ENCODE measurements at places on chromosomes 3 and 15.

- DNase-seq = peak; percentile 21
Observed at GRCh38 chr3:58520403-58521335, 16.3 kb downstream of the ACOX2 start.

- DNase-seq = no peak
Observed at GRCh38 chr3:69871251-69871650, 128.3 kb upstream of the SAMMSON start.

DNA sequence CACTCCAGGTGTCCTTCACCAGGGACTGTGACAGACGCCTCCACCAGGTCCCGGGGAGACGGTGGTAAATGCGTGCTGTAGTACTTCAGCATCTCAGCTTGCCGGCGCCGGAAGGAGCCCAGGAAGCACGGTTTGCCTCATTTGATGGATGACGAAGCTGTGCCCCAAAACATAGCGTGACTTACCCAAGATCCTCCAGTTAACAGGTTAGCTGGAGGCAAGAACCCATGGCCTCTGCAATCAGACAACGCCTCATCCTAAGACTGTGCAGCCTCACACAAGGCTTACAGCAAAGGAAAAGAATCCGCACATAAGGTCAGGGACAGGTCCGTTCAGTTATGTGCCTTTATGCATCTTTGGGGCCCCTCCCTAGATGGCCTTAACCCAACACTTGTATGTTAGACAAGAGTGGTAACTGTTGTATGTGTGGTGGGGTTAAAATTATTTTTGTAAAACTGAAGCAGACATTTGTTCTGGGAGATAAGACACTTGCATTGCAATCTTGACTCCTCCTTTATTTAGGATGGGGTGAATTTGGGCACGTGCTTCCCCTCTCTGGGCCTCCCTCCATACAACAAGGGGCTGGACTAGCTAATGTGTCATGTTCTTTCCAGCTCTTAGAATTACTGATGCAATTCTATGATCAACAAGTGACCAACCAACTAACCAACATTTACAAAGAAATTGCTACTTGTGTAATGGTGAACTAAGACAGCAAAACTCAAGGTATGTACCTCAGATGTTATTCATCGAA, 39.4 kb downstream of the VGLL4 start:
- no peak for DNase-seq

GRCh38 chr3:81936817-81937216, 175.4 kb upstream of the GBE1 start:
- DNase-seq = peak; percentile 85

DNA sequence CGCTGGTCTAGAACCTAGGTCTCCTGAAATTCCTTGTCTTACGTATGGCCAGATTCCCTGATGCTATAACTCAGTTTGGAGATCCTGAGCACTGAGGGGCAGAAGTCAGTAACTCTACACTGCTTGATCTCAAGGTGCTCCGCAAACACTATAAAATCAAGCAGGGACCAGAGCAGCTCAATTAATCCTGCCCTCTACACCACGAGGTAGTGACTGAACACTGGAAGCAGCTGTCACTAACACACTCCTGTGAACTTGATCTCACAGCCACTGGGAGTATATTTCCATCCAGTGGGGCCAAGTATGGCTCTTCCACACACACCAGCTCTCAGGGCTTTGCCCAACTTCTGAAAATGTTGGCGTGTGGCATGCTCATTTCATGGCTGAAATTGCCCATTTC, 51.0 kb downstream of the EDEM1 start:
- no peak for DNase-seq

DNA sequence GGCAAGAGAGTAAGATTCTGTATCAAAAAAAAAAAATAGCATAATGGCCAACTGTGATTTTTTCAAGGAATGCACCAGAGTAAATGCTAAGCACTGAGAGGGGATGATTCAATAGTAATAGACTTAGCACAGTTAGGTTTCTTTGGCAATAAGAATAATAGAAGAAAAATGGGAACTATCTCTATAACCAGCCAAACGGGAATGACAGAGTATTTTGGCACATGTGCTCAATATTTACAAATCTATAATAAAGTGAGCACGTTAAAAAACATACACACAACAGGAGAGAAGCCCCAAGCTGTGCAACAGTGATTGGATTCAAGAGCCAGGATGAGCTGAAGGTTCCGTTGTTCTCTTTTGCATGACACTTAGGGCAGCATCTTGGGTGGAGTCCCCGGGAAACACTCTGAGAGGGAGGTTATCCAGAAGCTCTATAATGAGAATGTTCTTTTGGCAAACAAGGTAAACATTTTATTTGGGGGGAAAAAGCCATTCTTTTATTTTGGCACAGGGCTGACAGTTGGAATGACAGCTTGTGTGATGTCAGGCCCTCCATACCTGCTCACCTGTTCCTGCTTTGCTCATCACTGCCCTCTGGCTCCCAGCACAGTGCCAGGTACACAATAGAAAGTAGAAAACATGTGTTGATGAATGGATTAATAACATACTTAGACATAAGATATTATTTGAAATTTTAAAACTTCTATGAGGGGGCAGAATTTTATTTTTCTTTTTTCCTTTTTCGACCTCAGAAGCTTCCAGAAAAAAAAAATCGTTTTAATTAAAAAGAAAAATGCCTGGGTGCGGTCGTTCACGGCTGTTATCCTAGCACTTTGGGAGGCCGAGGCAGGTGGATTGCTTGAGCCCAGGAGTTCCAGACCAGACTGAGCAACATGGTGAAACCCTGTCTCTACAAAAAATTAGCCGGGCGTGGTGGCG, 44.0 kb upstream of the MUC4 start:
- no peak for DNase-seq

DNA sequence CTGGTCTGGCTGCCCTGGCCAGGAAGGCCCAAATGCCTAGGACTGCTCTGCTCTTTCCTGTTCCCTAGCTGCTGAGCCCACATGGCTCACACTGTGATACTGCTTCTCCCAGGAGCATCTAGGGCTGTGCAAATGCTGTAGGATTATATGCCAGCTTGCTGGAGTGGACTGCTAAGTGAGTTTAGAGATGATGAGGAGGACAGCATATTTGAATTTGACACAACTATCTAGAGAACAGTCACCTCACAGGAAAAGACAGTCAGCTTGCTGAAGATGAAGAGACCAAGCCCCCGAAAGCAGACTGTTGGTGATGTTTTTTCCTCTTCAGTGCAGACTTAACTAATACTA, 39.2 kb downstream of the CLEC3B start:
- no peak for DNase-seq

DNA sequence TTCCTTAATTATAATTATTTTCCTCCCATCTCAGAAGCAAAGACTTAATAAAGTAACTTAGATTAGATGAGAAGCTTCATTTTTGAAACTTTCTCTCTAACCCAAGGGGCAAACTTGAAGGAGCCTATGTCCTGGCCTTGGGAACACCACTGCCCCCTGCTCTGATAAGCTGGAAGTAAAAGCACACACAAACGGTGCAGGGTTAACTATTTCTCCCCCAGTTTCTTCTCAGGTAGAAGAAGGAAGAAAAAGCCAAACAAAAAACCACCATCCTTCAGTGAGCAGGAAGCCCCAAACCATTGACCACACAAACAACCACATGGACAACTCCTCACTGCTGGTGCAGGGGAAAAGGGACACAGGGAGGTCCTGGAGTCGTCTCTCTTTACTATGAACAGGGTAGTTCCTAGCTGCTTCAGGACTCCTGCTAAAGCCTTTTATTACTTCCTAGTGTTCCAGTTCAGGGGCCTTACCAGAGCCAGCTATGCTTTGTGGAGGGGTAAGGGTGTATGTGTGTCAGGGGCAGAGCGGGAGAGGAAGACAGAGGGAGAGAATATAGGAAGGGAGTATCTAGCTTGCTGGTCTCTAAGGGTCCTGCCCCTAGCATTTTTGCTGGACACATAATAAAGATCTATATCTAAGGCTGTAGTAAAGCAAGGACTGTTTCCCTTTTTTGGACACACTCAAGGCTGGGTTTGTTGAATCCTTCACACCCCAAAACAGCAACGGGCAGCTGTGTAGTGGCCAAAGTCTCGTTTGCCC, 94.0 kb upstream of the UMPS start:
- no peak for DNase-seq

- DNase-seq = no peak
Observed at GRCh38 chr3:57464801-57465200, 79.3 kb downstream of the DNAH12 start.

DNA sequence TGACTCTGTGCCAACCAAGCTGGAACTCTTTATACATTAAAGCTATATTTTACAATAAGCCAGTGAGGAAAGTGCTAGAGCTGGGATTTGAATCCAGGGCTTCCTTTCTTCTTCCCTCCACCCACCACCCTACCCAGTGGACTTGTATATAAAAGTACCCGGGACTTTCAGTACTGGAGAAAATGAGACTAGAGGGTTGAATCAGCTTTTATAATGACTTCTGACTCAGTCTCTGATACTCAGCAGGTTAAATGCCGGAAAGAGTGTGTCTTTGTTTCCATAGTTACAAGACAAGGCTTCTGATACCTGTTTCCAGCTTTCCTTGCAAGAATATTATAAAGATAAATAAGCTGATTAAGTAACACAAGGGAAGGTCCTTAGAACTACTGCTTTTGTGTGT, 80.9 kb downstream of the FRMD4B start:
- no peak for DNase-seq

- no peak for DNase-seq
Observed at GRCh38 chr3:144317961-144318360, 346.3 kb downstream of the DIPK2A start.

DNA sequence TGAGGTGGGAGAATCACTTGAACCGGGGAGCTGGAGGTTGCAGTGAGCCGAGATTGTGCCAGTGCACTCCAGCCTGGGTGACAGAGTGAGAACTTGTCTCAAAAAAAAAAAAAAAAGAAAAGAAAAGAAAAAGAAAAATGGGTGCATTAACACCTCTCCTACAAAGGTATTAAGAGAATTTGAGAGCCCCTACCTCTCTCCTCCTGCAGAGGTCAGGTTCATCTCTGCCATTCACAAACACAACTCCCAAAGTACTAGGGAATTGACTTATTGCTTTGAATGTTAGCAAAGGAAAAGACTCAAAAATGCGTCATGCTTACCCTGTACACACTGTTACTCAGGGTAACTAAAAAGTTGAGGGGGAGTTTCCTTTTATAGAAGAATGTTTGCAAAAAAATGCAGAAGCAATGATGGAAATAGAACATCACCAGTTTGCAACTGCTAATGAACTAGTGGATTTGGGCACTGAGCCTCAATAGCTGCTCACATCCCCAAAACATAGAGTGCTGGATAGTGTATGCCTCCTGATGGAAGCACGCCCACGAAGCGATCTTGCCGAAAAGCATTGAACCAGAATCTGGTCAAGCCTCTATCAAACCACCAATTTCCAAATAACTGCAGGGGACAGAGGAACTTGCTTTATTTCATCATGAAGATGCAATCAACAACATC, 15.5 kb upstream of the LYZL4 start:
- peak; percentile 43 for DNase-seq

- no peak for DNase-seq
Observed at GRCh38 chr3:127615631-127616305, 13.2 kb upstream of the PODXL2 start.

- DNase-seq = no peak
Observed at GRCh38 chr15:48052946-48053345, 67.8 kb upstream of the SLC24A5 start.

GRCh38 chr3:134212967-134213665, 37.5 kb downstream of the RYK start:
- peak; percentile 54 for DNase-seq

Measured in inflammatory macrophage (primary cell).